ENCODE measurements at places on chromosomes 6 and 20.

DNA sequence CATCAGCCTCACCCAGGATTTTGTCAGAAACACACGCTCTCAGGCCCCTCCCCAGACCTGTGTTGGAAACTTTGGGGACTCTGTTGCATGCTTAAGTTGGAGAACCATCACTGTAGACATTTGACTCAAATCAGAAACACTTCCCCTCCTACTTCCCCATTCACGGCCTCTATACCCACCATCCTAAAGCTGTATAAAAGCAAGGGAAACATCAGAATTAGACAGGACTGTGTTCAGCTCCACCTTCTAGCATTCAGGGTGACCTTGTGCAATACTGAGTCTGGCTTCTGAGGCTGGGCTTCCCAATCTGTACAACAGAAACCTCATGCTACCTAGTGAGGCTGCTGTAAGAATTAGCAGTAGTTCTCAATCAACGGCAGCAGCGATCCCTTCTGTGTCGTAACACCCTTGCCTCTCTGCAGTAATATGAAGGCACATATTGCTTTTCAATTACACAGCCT is 252.3 kb downstream of the LY86 start:
- DNase-seq: no peak

- peak; percentile 37 for DNase-seq
These were observed 49.2 kb downstream of the GMDS start for GRCh38 chr6:2196079-2196679.

- DNase-seq: no peak
These were observed 2.3 kb upstream of the ZNF165 start for GRCh38 chr6:28078050-28078449.

- no peak for DNase-seq
These were observed 54.2 kb upstream of the MLN start for GRCh38 chr6:33857932-33858475.

GRCh38 chr6:134956676-134957075 is 6.8 kb upstream of the ALDH8A1 start:
- DNase-seq: no peak

- DNase-seq: no peak
These were observed 21.7 kb downstream of the KIZ start for GRCh38 chr20:21147593-21147992.

DNA sequence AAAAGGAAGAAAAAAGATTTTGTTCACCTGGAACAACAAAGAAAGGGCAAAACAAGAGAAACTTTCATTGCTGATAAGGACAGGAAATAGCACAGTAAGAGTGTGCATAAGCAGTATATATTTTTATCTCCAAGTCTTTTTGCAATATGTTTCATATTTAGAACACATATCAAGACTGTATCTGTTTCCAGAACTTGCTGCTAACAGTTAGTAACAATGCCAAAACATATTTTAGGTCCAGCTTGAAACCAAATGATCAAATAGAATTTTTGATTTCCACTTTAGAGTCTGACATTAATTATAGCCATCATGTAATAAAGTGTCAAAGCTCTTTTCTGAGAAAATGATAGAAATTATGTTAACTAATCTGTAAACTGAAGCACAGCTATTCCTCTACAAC is 143.5 kb upstream of the SUPT3H start:
- no peak for DNase-seq

- DNase-seq: no peak
These were observed 10.6 kb downstream of the ORC3 start for GRCh38 chr6:87600576-87600975.

- DNase-seq: no peak
These were observed 22.0 kb downstream of the CENPW start for GRCh38 chr6:126361832-126362440.

- DNase-seq: no peak
These were observed 8.5 kb upstream of the DNMT3B start for GRCh38 chr20:32753731-32754130.

DNA sequence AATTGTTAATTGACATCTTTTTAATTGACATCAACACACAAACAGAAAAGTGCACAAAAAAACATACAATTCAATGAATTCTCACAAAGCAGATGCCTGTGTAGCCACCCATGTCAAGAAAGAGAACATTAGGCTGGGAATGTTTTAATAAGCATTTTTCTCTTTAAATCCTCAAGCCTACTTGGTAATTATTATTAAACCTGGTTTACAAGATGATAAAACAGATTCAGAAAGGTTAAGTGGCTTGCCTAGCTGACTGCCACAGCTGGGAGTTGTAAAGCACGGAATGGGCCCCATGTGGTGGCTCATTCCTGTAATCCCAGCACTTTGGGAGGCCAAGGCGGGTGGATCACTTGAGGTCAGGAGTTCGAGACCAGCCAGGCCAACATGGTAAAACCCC is 90.0 kb upstream of the AKAP12 start:
- DNase-seq: no peak

GRCh38 chr6:71199736-71200135 is 88.9 kb upstream of the OGFRL1 start:
- DNase-seq: no peak

DNA sequence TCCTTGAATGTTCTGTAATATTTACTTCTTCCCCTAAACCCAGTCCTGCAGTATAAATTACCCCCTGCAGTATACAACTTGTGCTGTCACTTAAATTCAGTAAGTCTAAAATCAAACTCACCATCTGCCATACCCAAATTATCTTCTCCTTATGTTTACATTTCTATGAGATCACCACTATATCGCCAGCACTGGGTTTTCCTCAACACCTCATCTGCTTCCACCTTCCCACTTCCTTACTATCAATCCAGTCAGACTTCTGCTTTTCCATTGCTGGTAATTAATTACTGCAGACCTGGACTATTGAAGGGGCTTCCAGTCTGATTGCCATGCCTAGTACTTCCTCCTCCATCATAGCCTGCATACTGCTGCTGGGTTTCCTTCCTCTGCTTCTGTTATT is 15.2 kb downstream of the EFHC1 start:
- DNase-seq: no peak

DNA sequence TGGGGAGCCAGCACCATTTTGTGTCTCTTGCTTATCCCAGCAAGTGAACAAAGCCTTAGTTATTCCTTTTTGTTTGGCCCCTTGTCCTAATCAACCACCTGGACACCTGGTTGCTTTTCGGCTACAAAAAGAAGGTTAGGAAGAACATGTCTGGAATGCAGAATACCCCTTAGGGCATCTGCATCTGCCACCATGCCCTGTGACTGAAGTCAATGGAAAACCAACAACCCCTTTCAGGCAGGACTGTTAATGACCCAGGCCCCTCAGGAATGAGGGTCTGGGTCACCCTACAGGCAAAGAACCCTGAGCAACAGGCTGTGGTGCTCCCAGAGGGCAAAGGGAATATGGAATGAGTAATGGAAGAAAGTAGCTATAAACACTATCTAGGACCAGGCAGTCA is 78.5 kb downstream of the PDE10A start:
- no peak for DNase-seq

DNA sequence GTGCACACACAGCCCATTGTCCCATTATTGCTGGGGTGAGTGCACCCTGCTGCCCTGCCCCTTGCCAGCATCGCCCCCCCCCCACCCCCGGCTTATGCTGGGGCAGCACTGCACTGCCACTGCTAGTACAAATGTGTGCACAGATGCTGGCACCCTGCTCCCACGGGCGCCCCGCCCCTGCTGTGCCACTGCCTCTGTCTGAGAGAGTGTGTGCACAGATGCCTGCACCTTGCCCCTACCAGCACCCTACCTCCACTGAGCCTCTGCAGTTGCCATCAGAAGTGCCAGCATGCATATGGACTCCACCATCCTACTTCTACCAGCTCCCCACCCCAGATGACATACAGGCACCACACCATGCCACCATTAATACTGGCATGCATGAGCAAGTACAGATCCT is 454.6 kb upstream of the KHDRBS2 start:
- no peak for DNase-seq

- DNase-seq: no peak
These were observed 73.9 kb downstream of the FOXF2 start for GRCh38 chr6:1463275-1463674.

DNA sequence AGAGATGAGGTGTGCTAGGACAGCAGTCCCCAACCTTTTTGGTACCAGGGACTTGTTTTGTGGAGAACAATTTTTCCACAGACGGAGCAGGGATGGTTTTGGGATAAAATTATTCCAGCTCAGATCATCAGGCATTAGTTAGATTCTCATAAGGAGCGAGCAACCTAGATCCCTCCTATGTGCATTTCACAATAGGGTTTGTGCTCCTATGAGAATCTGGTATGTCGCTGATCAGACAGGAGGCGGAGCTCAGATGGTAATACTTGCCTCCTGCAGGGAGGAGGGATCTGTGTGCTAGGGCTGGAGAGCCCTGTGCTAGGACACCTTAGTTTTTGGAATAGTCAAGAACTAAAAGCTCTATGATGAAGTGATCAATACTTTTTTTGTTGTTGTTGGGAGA is 2.5 kb downstream of the SMIM13 start:
- DNase-seq: no peak

DNA sequence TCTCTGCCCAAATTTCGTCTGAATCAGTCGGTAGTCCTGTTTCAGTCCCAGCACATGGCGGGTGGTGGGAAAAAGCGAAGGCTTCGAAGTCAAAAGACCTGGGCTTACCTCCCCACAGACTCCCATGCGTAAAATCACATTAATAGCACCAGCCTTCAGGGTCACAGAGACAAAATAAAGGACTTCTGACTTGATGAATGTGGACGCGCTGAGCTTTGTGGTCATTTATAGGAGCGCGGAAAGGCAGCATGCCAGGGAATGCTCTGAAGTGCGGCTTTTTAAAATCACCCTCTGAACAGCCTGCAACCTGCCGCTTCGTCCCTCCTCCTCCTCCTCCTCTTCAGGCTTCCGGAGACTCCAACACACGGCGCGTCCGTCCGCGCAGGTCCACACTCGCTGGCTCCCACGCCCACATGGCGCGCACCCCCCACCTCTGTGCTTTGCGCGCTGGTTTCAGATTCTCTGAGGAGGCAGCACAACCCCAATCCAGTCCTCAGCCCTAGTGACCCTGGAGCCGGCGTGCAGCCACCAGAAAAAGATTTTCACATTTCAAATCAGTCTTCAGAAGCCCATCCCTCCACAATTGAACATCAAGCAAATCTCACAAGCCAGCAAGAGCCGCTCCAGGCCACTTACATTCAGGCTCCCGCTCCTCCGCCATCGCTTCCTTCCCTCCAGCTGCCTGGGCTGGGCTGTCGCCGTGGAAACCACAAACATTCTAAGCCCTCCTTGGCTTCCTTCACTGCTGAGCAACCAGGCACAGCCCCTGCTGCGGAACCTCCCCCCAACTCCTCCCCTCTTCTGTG is at the start of gene C6orf118:
Gene C6orf118, minus strand, starts transcription at position 680 of the 806 bp plus-strand sequence. Its CDS starts 19 bp downstream, at position 661.
- peak; percentile 21 for DNase-seq

GRCh38 chr20:49229381-49229780 is 10.2 kb downstream of the DDX27 start:
- DNase-seq: no peak

- DNase-seq: no peak
These were observed 113.0 kb downstream of the CHD6 start for GRCh38 chr20:41505184-41505583.

DNA sequence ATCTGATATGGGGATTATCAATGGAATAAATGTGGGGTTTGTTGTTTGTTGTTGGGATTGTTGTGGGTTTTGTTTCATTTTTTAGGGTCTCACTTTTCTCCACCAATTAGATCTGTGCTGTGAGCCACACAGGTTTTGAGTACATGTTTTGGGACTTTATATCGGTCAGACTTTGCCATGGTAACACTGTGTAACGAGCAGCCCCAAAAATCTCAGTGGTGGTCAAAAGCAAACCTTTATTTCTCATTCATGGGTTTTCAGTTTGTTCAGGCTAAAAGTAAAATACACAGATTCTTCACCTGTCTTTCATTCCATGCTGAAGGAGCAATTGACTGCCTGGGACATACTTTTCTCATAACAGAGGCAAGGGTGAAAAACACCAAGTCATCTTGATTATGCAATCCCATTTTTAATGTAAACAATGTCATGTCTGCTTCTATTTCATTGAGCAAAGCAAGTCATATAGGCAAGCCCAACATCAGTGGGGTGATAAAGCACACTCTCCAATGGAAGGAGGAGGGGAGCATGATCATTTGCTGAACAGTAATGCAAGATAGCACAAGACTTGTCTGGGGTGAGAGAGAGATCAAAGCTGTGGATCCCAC is 101.1 kb upstream of the PLCB4 start:
- no peak for DNase-seq

GRCh38 chr6:151702851-151703658 is 104.4 kb upstream of the ESR1 start:
- no peak for DNase-seq

GRCh38 chr6:168782187-168782751 is 341.3 kb downstream of the SMOC2 start:
- DNase-seq: no peak

GRCh38 chr6:102114402-102114801 is 720.9 kb downstream of the GRIK2 start:
- no peak for DNase-seq

DNA sequence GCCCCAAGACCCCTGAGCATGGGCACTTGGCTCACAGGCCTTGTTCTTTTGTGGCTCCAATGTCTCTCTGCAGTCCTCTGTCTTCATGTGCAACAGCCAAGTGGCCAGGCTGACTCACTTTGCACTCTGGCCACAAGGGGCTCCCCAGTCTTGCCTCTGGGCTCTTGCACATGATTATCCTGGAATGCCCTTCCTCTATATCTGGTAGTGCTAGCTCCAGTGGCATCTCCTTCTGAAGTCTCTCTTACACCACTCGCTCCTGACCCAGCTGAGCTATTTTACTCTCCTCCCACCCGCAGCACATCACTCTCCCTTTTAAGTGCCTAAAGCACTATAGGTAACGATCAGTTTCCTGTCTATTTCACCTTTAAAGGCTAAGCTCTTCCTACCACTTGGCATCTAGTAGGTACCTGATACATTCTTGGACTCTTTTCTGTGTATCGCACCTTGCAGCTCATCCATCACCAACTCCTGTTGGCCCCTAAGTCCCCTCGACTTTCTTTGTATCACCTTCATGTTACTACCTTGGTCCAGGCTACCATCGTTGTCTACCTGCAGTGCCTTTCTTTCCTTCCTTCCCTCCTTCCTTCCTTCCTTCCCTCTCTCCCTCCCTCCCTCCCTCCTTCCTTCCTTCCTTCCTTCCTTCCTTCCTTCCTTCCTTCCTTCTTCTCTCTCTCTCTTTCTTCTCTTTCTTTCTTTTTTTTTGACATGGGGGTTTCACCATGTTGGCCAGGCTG is 211.9 kb upstream of the RNF24 start:
- no peak for DNase-seq

GRCh38 chr6:69732640-69733039 is 64.2 kb downstream of the LMBRD1 start:
- DNase-seq: no peak

DNA sequence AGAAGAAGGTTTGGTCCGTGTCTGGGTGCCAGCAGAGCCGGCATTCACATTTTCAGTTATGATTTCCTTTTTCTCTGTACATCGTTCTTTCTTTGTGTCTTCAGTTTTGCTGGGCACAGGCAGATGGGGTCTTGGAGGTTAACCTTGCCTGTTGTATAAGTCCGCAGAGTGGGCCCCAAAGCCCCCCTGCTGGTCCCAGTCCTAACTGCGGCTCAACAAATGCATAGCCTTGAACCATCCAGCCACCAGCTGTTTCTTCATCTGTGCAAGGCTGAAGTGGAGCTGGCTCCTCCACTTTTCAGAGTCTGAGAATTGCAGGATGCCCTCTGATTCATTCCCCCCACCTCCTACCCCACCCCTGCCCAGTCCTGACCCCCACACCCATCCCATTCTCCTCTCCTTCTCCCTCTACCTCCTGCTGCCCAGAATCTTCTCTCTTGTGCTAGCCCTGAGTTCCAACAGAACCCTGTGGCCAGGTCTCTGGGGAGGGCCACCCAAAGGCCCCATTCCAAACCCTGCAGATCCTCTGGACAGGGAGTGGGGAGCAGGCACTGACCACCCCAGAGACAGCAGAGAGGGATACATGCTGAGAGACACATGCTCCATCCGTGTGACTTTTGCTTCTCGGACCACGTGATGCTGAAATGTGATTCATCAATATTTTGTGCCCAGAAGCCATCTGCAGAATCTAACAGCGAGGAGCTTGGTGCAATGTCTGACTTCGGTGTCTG is 386.5 kb upstream of the SULF2 start:
- DNase-seq: no peak
